Effector CD4-positive, alpha-beta T cell (primary cell): ENCODE measurements at places on chromosomes 3 and 15.

DNA sequence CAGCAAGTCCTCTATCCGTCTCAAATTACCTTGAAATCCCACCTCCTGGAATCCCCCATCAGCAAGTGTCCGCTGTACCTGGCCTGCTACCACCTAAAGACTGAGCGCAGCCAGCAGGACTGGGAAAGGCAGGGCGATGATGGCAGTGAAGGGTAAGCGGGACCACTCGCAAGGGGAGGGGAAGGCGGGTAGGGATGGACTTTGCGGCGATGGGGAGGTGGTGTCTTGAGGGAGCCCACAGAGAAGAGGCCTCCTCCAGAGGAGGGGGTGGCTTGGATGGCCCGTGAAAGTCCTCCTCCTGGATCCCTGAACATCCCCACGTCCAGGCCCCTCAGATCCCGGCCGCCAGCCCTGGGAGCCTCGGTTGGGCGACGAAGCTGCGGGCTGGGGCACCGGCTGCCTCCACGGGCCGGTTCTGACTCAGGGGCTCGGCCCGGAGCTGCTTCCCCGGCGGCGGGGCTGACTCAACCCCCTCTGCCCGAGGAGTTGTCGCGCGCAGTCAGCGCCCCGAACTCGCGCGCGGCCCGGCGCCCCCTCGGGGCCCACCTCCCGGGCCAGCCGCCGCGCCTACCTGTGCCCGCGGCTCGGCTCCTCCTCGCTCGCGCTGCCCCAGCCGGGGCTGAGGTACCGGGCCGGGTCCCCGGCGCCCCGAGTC lies 512 bp downstream of the LARP6 start:
- DNase-seq = no peak

DNA sequence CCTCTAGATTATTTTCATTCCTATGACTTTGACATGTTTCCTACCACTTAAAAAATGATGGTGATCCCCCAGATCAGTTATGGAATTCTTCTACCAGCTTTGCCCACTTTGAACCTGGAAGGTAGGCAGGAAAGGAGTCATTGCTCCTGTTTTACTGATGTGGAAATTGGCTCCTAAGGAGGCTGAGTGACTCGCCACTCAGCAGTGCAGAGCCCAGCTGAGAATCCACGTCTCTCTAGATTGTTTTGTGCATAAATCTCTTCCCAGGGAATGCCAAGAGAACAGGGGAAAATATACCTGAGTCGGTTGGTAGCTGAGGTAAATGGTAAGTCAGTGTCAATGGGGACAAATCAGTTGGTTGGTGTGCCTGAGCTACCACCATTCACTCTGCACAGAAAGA lies 4.7 kb downstream of the LTF start:
- DNase-seq = no peak

DNA sequence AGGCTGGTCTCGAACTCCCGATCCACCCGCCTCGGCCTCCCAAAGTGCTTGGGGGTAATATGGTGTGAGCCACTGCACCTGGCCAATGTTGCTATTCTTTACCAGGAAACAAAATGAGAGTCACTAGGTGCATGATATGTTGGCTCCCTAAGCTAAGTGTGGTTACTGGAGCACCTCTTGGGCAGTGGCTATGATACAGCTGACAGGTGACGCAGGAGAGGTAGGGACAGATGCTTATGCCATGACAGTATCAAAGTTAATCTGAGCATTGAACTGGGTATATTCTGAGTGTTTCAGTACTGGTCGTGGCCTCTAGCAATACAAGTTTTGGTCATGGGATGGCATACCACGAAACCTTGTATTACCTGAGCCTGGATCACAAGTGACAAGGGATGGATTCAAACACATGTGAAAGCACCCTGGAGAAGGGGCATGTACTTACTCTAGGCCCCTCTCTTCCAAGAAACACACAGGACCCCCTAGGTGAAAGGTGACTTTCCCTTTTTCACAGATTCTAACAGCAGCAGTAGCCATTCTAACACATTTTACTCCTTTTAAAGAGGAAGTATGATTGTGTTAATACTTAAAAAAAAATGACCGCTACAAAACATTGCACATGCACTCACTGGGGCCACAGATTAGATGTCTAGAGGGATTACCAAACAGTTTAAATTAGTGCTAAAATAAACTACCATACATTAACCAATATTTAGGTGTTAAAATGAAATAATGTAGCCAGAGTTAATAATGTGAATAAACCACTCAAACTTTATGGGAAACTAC lies 467.3 kb downstream of the SHQ1 start:
- no peak for DNase-seq

DNA sequence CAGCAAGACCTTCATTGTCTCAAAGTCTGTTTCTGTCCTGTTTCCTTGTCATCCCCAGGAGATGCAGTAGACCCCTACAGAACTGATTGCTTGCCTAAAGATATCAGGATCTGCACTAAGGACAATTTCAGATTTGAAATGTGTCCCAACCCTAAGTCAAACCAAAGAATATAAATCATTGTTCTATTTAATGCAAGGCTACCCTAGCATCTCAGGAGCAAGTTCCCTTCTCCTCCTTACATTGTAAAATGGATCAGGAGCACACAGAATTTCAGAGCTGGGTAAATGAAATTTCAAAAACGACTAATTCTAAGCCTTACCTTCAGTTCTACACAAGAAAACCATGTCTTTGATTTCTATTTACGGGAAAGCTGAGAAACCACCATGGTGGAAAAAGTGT lies 360.9 kb upstream of the KCNH8 start:
- DNase-seq = no peak

DNA sequence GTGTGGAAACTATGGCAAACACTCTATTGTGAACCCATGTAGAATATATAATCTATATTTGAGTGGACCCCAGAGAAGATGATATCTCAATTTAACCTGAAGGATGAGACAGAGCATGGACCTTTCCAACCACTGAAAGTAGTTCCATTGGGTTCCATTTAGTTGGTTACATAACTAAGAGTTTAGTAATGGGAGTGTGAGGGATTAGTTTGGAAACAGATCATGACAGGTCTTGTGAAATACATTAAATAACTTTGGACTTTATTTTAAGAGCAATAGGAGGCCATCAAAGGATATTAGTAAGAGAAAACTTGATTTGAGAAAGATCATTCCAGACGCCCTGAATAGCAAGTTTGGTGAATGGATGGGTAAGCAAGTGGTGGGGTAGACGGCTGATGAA lies 487.2 kb upstream of the ROBO2 start:
- no peak for DNase-seq

DNA sequence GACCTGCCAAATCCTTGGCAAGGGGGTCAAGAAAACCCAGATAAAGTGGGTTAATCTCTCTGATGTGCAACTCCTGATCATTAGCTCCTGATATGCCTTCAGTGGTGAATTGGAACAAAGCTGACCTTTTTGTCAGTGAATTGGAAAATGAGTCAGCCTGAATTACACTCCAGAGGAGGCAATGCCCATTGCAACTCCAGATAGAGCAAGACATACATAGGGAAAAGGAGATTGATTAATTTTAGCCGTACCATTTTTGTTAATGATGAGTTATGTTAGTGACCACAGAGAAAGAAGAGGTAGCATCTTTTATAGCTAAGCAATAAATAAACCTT lies 195.2 kb upstream of the CADPS start:
- DNase-seq = no peak

DNA sequence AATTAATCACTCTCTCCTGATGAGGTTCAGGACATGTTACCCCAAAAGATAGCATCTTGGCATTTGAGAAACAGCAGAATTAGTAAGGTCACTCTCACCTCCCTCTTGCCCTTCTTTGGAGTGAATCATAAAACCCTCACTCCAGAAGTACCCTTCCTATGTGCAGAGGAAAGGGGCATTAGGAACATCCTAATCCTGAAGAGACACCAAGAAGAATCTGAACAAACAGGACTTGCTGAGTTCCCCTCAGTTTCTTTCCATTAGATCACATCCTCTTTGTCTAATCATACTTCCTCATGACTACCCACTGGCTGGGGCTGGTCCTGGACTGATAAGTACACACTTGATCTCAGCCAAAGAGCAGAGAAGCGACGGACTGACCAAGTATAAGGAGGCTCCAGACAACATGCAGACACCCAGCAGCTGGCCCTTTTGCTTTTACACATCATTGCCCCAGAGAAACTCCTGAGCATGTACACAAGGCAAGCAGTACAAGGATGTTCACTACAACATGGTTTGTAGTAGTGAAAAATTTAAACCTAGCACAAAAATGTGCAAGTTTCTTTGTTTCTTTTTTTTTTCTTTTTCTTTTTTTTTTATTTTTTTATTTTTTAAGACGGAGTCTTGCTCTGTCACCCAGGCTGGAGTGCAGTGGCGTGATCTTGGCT lies 15.0 kb upstream of the TM6SF1 start:
- no peak for DNase-seq

- DNase-seq = no peak
These were observed 7.4 kb downstream of the RASGRF1 start for GRCh38 chr15:79083154-79083553.

DNA sequence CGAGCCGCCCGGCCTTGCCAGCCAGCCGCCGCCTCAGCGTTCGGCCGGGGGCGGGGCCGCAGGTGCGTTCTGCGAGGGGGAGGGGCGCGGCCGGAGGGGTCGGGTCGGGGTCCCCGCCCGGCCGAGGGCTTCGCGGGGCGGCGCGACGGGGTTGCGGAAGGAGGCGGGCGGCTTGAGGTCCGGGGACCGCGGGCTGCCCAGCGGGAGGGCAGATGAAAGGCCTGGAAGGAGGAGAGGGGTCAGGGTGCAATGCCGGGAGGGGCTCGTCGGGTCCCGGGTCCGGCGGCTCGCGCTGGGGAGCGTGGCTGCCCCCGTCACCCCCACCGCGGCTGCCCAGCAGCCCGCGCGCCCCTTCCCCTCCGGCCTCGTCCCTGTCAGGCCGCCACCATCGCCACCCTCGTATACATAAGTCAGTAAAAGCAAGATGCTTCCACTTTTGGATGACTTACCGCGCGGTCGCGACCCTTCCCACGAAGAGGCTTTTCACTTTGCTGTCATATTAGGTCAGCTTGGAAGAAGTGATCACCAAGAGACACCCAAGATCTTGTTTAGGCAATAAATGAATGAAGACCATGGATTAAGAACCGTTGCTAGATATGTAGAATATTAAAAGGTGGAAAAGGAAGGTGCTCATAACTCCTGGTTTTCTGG lies 620 bp upstream of the ANP32A start:
- no peak for DNase-seq

DNA sequence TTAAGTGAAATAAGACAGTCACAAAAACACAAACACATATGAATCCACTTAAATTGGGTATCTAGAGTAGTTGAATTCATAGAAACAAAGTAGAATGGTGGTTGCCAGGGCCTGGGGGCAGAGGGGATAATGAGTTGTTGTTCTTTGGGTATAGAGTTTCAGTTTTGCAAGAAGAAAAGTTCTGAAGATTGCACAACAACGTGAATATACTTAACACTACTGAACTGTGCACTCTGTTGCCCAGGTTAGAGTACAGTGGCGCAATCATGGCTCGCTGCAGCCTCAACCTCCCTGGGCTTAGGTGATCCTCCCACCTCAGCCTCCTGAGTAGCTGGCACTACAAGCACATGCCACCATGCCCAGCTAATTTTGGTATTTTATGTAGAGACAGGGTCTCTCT lies 14.9 kb downstream of the GRAMD2A start:
- no peak for DNase-seq

DNA sequence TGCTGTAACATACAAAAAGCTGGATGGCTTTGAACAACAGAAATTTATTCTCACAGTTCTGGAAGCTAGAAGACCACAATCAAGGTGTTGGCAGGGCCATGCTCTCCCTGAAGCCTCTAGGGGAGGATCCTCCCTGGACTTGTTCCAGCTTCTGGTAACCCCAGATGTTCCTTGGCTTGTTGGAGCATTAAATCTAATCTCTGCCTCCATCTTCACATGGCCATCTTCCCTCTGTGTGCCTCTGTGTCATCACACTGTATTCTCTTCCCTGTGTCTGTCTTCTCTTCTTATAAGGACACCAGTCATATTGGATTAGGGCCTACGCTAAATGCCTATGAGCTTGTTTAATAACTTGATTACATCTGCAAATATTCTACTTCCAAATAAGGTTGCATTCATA lies 109.5 kb downstream of the STAG1 start:
- DNase-seq = no peak

DNA sequence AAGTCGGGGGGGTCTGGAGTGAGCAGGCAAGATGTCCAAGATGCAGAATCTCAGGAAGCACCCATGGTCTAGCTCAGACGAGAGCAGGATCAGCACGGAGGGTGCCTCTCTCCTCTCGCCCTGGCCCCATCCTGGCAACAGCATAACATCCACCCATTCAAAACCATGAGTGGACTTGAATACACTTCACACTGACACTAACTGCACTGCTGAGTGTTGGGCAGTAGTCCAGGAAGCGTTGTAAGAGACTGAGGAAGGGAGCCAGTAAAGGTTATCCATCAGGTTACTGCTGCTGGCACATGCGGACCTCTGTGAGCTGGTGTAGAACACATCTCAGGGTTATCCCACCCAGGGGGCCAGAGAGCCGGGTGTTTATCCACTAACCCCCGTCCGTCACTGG lies 131.0 kb upstream of the TOPAZ1 start:
- no peak for DNase-seq

- no peak for DNase-seq
These were observed 41.9 kb downstream of the CACNA1D start for GRCh38 chr3:53536282-53536681.

- no peak for DNase-seq
These were observed 28.0 kb downstream of the ACAA1 start for GRCh38 chr3:38108649-38109579.

DNA sequence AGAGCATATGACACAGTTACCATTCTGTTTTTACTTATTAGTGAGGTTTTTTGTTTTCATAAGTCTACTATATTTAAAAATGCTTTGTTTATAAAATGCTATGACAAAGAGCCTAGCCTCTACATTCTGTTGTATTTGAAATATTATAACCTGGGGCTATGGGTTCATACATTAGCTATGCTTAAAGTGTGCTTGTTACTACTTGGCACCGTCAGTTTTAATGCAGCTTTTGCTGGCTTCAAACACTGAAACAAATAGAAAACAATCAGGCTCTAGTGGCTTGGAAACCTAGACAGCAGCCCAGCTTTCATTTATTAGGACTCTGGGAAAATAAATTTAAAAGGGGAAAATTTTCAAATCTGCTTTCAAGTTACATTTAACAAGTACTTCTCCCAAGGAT lies 635.9 kb downstream of the CADM2 start:
- no peak for DNase-seq

GRCh38 chr15:38873158-38873557 lies 308.5 kb upstream of the RASGRP1 start:
- no peak for DNase-seq

DNA sequence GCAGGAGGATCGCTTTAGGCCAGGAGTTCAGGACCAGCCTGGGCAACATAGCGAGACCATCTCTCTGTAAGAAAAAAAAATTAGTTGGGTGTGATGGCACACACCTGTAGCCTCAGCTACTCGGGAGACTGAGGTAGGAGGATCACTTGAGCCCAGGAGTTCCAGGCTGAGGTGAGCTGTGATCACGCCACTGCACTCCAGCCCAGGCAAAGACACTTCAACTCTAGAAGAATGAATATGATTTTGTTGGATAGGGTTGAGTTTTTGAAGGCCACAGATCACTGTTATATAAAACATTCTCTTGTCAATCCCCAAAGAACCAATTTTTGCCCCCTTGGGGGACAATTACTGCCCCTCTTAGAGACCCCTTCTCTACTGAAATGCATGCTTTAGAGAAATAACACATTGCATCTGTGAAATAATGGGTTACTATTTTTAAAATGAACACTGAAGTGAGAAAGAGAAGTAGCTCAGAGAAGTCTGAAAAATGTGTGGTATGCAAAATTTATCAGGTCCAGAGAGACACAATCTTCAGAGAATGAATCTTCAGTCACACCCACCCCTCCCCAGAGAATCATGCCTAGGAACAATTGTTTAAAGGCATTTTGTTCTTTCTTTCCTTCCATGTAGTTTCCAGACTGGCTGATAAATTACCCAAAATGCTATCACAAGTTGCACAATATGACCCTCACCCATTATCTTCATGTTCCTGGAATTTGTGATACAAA lies 42.7 kb downstream of the METTL6 start:
- no peak for DNase-seq
